RWPE1 (cell line): ENCODE measurements at places on chromosomes 3 and 15.
A peak's percentile ranks its signal among the peaks of the same experiment; 100 is the strongest.

- no peak for DNase-seq
Measured at GRCh38 chr3:32508711-32509110, 6.1 kb upstream of the CMTM6 start.

- peak; percentile 41 for DNase-seq
Measured at GRCh38 chr3:108477511-108478147, 32.8 kb downstream of the MYH15 start.

- DNase-seq, result peak; percentile 85
Measured at GRCh38 chr3:49903451-49904424, at the start of gene MST1R. MST1R (minus strand) TSS chr3:49903873; CDS start chr3:49903609, 264 bp downstream.

- DNase-seq, result no peak
Measured at GRCh38 chr15:67202091-67202490, 52.4 kb downstream of the AAGAB start.

GRCh38 chr3:190208196-190208595 lies 87.5 kb upstream of the P3H2 start:
- no peak for DNase-seq

GRCh38 chr3:104901396-104901795 lies 465.3 kb upstream of the ALCAM start:
- DNase-seq, result no peak

DNA sequence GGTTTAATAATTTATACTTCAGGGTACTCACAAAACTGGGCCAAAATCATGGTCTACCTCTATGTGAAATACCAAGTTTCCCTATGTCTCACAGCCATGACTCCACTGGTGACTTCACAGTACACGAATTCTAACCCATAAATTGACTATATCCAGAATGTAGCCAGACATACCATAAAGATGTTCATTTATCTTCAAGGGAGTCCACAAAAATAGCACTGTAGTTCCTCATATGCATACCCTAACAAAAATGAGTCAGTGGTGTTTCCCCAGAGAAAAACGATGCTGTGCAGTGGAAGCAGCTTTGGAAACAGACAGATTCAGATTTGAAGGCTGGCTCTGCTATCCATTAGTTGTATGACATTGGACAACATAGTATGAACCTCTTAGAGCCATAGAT lies 438.8 kb downstream of the FHIT start:
- DNase-seq, result no peak

DNA sequence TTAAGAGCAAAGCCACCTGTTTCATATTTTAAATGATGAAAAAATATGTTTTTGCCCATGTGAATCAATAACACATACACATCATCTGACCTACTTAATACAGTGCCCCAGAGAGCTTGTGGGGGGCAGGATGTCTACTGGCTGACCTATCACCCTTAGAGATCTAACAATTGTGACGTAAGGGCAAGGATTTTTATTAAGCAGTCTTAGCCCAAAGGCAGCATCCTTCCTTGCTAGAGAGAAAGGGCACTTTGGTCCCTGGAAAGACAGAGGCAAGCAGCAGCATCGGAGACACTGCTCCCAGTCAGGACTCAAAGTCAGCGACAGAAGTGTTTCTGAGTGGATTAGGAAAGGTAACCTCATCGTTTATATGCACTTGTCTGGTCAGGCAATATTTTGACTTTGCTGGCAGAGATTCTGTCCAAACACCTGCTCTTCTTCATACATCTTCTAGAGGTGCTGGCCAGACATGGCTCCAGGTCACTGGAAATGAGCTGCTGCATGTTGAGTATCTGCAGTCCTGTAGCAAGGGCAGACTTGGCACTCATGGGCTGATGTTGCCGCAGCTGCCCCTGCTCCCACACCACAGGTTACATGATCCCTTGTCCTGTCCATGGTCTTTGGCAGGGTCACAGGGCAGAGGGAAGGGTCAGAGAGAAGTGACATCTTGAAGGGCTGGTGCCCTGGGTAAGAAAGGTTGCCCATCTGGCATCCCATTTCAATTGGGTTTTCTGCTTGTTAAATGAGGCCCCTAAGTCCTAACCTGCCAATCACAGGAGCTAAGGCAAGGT lies 1.8 kb downstream of the CXCR6 start:
- DNase-seq, result no peak

GRCh38 chr3:4809922-4810321 lies 169.3 kb upstream of the BHLHE40 start:
- no peak for DNase-seq

DNA sequence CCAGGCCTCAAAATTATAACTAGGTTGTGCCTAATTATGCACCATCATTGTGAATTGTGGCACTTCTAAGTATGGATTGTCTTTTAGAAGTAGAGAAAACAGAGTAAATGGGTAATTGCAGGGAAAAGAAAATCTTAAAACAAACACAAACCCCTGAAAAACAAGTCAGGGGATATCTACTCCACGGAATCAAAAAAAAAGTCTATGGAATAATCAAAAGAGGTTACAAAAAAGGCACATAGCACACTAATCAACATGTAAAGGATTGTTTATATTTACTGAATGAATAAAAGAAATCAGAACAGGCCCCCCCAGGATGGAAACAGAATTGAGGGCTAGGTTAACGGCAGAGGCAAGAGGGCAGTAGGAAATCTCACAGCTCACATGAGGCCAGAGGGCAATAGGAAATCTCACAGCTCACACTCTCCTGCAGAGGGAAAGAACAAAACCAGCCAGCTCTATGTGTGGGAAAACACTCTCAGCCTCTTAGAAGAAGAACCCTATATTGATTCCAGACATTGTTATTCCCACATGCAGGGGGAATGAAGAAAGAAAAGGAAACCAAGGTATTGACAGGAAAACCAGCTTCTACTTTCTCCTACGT lies 72.7 kb upstream of the FNDC3B start:
- DNase-seq, result no peak

- DNase-seq, result no peak
Measured at GRCh38 chr3:60309539-60310268, 941.5 kb downstream of the FHIT start.

- no peak for DNase-seq
Measured at GRCh38 chr15:91710080-91710698, 143.3 kb upstream of the SLCO3A1 start.

GRCh38 chr15:95718441-95718840 lies 612.1 kb upstream of the NR2F2 start:
- DNase-seq, result no peak

GRCh38 chr3:29705906-29706844 lies 425.3 kb downstream of the RBMS3 start:
- no peak for DNase-seq

DNA sequence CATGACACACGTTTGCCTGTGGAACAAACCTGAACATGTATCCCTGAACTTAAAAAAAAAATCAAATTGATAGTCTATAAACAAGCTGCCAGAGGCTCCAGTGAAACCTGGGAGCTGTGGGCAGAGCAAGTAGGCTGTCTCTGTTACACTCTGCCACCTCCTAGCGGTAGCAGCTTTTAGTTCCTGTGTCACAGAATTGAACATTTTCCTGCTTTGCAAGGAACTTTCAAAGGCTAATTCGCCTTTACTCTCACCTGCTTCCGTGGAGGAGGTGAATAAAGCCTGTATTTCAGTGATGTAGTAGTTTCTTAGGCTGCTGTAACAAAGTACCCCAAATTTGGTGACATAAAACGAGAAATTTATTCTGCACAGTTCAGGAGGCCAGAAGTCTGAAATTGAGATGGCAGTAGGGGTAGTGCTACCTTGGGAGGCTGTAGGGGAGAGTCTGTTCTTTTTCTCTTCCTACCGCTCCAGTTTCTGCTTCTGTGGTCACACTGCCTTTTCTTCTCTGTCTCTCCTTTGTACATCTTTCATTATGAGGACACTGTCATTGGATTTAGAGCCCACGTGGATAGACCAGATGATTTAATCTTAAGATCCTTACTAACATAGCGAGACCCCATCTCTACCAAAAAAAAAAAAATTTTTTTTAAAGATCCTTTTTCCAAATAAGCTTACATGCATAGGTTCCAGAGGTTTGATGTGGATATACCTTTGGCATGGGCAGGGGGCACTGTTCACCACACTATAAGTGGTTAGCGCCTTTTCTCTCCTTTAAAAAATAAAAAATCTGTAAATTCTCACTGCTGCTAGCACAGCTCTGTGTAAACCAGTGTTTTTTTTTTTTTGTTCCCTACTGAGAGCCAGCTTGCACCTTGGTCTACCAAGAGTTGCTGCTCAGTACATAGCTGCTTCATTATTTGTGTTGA lies 25.3 kb downstream of the FBXO22 start:
- no peak for DNase-seq

GRCh38 chr15:101057841-101058407 lies 138.8 kb downstream of the LRRK1 start:
- no peak for DNase-seq

DNA sequence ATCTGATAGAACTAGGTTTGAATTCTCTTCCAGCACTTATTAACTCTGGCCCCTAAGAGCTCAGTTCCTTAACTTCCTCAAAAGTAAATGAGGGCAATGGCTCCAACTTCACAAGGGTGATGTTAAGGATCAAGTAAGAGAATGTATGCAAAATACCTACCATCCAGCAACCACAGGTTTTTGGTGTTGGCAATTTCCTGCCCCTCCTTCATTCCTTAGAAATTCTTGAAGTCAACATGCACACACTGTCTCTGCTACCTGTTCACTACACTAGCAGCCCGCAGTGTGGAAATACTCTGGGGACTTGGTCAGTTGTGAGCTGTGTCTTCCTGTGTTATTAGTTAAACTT lies 5.0 kb downstream of the ZBED2 start:
- no peak for DNase-seq

DNA sequence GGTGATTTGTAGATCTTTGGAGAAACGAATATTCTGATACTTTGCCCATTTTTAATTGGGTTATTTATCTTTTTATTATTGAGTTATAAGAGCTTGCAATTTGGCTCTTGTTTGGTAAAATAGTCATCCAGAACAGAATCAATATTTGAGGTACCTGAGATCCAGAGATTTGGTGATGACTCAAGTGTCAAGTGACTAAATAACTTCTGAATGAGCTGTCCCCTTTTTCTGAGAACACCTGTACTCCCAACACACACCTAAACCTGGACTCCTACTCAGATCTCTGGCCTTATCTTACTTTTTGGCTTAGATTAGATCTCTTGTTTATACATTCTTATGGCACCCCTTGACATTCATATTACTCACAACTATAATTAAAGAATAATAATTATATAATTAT lies 3.1 kb upstream of the TRA2B start:
- peak; percentile 55 for DNase-seq

GRCh38 chr15:56749982-56750381 lies 16.7 kb upstream of the ZNF280D start:
- DNase-seq, result no peak

DNA sequence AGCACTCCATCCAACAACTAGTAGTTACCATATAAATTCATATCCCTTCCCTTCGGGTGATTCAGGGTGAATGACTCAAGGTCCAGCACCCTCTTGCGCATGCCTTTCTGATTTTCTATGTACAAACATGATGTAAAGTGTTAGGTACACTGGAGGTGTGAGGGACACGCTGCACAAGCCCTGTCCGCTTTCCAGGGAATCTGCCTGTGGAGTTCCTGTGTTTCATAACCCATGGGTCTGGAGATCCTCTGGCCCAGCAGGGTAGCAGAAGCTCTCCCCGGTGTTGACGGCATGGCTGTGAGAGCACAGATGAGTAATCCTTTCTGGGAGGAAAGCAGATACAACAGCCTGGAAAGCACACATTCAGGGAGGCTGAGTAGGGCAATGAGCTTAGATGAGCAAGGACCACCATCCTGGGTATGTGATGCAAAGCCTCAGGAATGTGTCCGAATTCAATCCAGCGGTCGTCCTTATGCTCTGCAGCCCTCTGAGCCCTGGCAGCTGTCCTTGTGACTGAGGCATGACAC lies 142.9 kb upstream of the TP63 start:
- DNase-seq, result peak; percentile 20

DNA sequence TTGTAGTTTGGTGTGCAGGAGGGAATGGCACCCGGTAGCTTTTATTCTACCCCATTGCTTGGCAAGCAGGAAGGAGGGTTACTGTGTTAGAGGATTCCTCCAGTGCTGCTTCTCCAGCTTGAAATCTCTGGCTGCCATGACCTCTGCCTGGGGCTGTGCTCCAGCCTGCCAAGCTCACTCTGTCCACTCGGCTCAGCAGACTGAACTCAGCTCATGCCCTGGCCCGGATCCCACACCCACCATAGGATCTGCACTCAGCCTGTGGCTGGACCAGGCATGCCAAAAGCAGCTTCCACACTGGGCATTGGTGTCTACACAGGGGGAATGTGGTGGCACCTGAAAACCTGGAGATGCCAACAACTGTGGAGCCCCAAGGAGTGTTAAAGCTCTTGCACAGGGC lies 26.3 kb downstream of the CLDN16 start:
- DNase-seq, result no peak

- DNase-seq, result no peak
Measured at GRCh38 chr3:112395896-112396290, 62.9 kb downstream of the CD200 start.

DNA sequence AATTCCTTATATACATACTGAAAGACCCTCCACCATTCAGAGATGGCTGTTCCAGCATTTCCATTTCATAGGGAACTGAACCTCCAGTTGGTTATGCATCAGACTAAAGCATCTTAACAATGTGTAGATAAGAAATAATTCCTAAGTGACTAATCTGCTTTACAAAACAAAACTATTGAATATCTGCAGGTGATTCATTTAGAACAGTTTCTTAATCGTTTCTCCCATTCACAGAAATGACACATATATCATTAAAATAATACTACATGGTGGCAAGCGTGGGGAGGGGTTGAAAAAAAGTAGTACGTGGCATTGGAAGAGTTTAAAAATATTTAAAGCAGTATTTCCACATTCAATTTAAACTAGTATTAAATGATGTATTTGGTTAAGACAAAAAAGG lies 19.5 kb downstream of the COPS2 start:
- peak; percentile 62 for DNase-seq
